Cortex of kidney (tissue), 1 donor: ENCODE measurements at places on chromosomes 2 and 18.

- no peak for DNase-seq
Observed at GRCh38 chr2:54444503-54444902, 11.6 kb upstream of the SPTBN1 start.

GRCh38 chr2:11915650-11916049 is 169.2 kb downstream of the LPIN1 start:
- no peak for DNase-seq

DNA sequence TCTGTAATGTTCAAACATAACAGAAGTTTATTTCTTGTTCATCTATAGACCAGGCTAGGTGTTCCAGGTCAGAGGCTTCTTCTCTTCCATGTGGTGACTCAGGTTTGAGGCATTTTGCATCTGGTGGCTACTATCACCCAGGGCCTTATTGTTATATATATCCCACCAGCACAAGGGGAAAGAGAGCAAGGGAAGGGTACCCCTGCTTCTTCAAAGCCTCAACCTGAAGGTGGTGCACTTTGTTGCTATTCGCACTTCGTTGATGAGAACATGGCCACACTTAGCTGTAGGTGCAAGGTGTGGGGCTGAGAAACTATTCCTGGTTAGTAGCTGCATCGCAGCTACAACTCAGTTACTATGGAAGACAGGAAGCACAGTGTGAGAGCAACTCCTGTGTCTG is 27.4 kb upstream of the SLC3A1 start:
- DNase-seq = no peak

GRCh38 chr18:11655606-11655932 is 33.5 kb upstream of the GNAL start:
- no peak for DNase-seq

DNA sequence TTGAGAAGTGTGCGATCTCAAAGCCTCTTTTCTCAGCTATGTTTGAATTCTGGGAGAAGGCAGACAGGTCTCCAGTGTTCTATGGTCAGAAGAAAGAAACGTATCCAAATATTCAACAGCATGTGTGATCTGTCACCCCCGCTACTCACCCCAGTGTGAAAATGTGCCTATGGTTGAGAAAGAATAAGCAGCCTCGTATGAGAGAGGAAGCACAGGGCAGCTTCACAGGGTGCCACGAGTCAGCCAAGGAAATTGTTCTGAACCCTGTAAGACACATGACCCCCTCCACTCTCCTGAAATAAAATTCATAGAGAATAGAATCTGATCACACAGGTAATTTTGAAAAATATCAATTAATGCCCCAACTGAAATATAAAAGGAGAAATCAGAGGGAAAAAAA is 8.0 kb upstream of the SF3B1 start:
- DNase-seq = no peak

DNA sequence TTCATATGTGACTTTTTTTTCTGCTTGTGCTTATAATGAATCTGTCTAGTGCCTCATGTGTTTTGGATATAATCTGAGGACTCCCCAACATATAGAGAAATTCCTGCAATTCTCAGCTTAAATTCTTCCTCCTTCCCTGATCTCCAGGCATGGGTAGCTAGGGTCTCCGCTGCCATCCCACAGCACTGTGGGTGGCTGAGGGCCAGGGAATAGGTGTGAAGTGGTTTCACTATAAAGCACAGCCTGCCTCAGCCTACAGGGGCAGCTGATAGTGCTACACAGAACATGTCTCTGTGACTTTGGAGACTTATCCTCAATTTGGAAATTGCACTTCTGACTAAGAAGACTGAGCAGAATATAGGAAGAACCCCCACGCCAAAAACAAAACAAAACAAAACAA is 137.3 kb upstream of the NABP1 start:
- no peak for DNase-seq

DNA sequence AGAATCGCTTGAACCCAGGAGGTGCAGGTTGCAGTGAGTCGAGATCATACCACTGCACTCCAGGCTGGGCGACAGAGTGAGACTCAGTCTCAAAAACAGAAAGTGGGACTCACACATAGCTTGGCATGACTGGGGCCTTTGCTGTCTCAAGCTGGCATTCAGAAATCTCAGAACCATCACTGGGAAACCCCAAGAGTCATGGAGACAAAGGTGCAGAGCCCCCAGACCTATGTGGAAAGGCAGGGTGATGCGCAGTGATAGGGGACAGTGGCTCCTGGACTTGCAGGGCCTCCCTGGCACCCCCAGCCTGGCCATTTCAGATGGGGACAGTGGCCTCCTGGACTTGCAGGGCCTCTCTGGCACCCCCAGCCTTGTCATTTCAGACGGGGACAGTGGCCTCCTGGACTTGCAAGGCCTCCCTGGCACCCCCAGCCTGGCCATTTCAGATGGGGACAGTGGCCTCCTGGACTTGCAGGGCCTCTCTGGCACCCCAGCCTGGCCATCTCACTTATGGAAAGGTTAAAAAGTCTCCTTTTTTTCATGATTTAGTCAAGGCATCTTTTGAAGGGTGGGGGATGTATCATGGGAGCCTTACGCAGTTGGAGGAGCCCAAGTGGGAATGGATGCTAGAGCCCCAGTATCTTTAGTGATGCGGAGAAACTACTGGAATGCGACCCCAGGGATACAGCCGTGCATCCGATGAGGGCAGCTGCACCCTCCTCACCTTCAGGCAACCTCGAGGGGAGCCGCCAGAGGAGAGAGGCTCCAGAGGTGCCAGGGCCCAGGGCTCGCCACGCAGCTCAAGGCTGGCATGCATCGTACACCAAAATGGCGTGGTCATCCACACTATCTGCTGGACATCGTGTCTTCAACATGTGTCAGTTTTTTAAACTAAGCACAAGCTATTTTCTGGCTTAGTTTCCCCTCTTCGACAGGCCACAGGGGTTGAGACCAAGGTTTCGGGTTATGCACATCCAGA is 30.5 kb downstream of the ZNF516 start:
- DNase-seq = no peak

- DNase-seq = no peak
Observed at GRCh38 chr2:158756976-158757375, 38.1 kb upstream of the DAPL1 start.

DNA sequence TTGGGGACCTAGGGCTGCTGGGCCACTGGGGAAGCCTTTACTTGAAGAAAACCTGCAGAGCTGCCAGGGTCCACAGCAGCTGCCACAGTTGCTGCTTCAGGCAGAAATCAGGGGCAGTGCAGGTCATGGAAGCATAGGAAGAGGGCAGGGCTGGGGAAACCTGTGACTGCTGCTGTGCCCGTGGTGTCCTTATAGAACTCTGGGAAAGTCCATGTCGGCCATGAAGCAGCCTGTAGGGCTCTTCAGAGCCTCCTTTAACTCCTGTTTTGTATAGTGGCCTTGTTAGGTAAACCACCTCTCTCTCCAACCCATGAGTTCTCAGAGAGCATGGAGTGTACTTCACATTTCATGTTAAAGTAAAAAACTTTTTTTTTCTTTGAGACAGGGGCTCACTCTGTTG is 62.1 kb downstream of the SMAD4 start:
- DNase-seq = no peak

DNA sequence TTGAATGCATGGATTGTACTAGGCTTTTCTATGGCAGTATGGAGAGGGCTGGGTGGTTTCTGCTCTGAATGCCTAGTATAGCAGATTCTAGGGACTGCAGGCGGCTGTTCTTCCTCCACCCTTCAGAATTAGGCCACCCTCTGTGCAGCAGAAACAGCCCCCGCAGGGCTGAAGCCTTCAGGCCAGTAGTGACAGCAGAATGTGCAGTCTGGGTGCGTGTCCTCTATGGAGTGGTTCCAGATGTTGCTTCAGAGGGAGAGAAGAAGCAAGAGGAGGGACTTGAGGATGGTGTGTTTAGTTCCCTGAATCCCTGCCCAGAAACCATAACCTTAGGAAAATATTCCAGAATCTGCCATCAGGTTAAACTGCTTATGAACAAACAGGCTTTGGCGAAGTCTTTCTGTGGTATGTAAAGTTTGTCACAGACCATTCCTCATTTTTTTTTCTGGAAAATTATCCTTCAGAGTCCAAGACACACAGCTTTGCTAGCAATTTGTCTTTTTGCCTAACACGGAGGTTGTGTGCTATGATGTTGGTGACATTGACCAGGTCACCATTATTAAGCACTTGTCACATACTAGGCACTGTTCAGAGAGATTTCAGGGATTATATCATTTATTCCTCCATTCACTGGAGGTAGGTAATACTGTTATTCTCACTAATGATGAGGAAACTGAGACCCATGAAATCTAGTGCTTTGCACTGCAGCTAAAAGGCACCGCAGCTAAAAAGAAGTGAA is 21.1 kb downstream of the CASP10 start:
- no peak for DNase-seq

GRCh38 chr18:41974796-41975201 is 19.8 kb downstream of the PIK3C3 start:
- no peak for DNase-seq

- DNase-seq = no peak
Observed at GRCh38 chr2:74528600-74529356, 728 bp downstream of the AUP1 start.

GRCh38 chr2:195662138-195662537 is 5.1 kb downstream of the SLC39A10 start:
- DNase-seq = no peak

- DNase-seq = no peak
Observed at GRCh38 chr2:84766791-84767190, 114.1 kb downstream of the TRABD2A start.

GRCh38 chr2:26298638-26299393 is 47.1 kb upstream of the SELENOI start:
- DNase-seq = no peak

DNA sequence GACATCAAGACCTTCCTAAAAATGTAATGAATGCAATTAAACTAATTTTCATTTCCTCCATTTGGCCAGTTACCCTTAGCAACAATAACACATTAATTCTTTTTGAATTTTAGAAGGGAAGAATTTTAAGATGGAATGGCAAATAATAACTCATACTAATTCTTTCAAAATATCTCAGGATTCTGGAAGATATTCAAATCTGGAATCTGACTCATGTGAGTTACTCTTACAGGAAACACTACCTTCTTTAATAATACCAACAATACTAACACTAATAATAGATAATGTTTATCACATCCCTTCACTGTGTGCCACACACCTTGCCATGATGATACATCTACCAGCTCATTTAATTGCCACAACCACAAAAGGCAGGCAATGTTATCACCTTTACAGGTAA is 46.4 kb downstream of the ZNF521 start:
- DNase-seq = no peak

DNA sequence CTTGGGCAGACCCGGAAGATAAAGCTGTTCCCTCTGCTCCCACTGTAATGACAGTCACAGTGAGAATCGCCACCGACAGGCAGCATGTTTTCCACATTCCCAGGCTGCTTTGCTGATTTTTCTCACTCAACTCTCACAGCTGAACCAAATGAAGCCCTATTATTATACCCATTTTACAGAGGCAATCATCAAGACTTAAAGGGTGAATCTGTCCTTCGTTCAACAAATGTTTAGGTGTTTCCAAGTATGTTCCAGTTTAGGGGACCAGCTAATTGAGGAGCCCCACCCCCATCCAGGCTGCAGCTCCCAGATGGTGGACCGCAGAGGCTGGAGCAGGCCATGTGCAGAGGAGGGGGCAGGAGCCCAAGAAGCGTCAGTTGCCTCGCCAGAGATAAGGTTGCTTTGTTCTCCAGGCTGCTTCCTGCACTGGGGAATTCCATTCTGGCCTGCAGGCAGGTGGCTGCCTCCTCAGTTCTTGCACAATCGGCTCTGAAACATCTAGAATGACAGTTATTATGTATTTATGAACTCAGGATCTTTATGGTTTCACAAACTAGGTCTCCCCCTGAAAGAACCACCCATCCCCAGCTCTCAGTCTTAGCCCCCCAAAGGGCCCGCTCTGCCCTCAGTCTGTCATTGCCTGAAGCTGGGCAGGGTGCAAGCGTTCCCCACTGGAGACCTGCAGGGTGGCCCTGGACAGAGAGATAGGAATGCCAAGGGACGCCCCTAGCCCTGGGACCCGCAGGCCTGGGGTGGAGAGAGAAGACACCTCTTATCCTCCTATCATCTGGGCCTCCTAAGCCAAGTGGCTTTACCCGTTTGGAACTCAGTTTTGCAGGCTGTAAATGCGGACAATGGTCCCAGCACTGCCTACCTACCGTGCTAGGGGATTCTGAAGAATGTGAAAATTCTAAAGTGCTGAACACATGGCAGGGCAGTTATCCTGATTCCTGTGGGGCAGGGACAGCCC is 49.1 kb upstream of the MYCN start:
- no peak for DNase-seq
